ENCODE measurements at places on chromosomes 2 and 18. TPM values are rescaled to one million over a fixed set of nuclear protein-coding genes. Genes with fewer than 3 reads are reported as not detected.

DNA sequence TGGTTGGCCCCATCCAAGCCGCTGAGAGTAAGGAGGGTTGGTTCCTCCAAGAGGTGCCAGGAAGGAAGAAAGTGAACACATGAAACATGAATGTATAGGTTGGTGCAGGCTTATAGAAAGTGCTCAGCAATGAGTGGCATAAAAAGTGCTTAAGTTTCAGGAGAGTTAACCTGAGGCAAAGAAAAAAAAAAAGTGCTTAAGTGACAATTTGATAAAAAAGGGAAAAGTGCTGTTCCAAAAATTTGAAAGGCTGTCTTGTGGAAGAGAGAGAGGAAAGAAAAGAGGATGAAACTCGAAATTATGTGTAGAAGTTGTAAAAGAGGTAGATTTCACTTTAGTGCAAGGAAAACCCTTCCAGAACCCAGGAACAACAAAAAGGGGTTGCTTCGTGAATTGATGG is 85.5 kb upstream of the MAP4K4 start:
- no peaks in the 10 kb centered on the region for H3K4me1 ChIP-seq
- no peak overlapping the region for H3K4me3 ChIP-seq
- H3K27me3 ChIP-seq, result peaks cover 3% of the 10 kb centered on the region
- H3K27ac ChIP-seq, result no peak overlapping the region
- no peak for DNase-seq

DNA sequence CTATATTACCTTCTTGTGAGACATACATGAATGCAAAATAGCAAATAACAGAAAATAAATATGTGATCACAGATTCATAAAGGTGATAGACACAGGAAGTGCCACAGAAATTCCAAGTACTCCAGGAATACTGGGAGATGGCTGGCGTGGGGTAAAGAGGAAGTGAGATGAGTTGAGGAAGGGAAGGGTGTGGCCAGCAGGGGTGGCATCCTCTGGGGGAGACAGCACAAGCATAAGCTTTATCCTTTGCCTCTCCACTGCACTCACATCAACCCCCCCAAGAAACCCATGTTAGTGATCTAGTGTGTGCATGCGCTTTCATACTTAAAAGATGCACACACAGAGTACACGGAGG is 94.8 kb upstream of the B3GNT7 start:
- no peaks in the 10 kb centered on the region for H3K36me3 ChIP-seq
- DNase-seq, result no peak
- no peaks in the 10 kb centered on the region for H3K27me3 ChIP-seq
- no peak overlapping the region for H3K4me3 ChIP-seq
- no peak overlapping the region for H3K27ac ChIP-seq

DNA sequence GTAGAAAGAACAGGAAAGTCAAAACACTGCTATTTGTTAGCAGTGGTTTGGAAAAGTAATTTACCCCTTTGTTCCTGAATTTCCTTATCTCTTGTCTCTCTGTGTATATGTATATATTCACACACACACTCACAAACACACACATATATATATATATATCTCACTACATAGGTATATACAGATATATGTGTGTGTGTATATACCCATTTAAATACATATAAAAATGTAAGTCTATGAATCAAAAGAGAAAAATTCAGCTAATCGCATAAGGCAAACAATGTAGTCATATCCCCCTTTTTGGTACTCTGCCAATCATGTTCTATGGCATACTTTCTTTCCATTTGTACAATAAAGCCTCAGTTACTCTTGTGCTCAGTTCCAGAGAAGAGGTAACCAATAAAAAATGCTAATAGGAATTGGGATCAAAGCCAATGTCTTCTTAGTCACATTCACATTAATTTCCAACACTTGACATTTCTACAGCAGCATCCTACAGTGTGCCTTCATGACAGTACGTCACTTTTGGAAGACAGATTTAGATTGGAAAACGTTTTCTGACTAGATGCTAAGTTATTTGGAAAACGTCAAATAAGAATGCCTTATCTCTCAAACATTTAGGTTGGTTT is 94.6 kb downstream of the MC4R start:
- no peaks in the 10 kb centered on the region for H3K4me1 ChIP-seq
- H3K27me3 ChIP-seq, result no peaks in the 10 kb centered on the region
- DNase-seq, result no peak
- no peak overlapping the region for H3K4me3 ChIP-seq
- H3K27ac ChIP-seq, result no peak overlapping the region

GRCh38 chr2:75287624-75288316 is 88.5 kb upstream of the TACR1 start:
- DNase-seq, result no peak
- H3K27ac ChIP-seq, result no peak overlapping the region
- H3K4me3 ChIP-seq, result no peak overlapping the region
- H3K27me3 ChIP-seq, result no peaks in the 10 kb centered on the region
- no peaks in the 10 kb centered on the region for H3K36me3 ChIP-seq
- H3K4me1 ChIP-seq, result no peaks in the 10 kb centered on the region

GRCh38 chr18:55579501-55580270 is 8.3 kb downstream of the TCF4 start:
- no peak overlapping the region for H3K4me3 ChIP-seq
- no peak overlapping the region for H3K27ac ChIP-seq
- H3K27me3 ChIP-seq, result no peaks in the 10 kb centered on the region
- H3K4me1 ChIP-seq, result no peaks in the 10 kb centered on the region
- no peak for DNase-seq

The COX5B gene
- 197 TPM for total RNA-seq

The IL36RN gene
- not detected for total RNA-seq

- H3K4me3 ChIP-seq, result no peak overlapping the region
- H3K27ac ChIP-seq, result no peak overlapping the region
- H3K27me3 ChIP-seq, result no peaks in the 10 kb centered on the region
- peaks cover 8% of the 10 kb centered on the region for H3K36me3 ChIP-seq
- no peak for DNase-seq
- H3K4me1 ChIP-seq, result no peaks in the 10 kb centered on the region
These were observed 17.6 kb downstream of the IFT172 start for GRCh38 chr2:27471961-27472360.

The IKZF2 gene
- 10.0 TPM for total RNA-seq

The SANBR gene
- total RNA-seq, result 3.7 TPM

GRCh38 chr18:74718312-74718711 is 120.6 kb downstream of the ZNF407 start:
- no peaks in the 10 kb centered on the region for H3K27me3 ChIP-seq
- no peak overlapping the region for H3K4me3 ChIP-seq
- H3K4me1 ChIP-seq, result no peaks in the 10 kb centered on the region
- no peaks in the 10 kb centered on the region for H3K36me3 ChIP-seq

The PKDCC gene
- total RNA-seq, result 0.28 TPM

- no peak overlapping the region for H3K4me3 ChIP-seq
- H3K27ac ChIP-seq, result no peak overlapping the region
- H3K27me3 ChIP-seq, result no peaks in the 10 kb centered on the region
- DNase-seq, result no peak
- H3K36me3 ChIP-seq, result no peaks in the 10 kb centered on the region
These were observed 848.8 kb downstream of the TDRD15 start for GRCh38 chr2:21972586-21972985.

- no peaks in the 10 kb centered on the region for H3K27me3 ChIP-seq
- H3K4me1 ChIP-seq, result no peaks in the 10 kb centered on the region
- H3K4me3 ChIP-seq, result no peak overlapping the region
- DNase-seq, result no peak
- H3K36me3 ChIP-seq, result no peaks in the 10 kb centered on the region
These were observed 41.8 kb downstream of the SLC14A1 start for GRCh38 chr18:45765796-45766195.

DNA sequence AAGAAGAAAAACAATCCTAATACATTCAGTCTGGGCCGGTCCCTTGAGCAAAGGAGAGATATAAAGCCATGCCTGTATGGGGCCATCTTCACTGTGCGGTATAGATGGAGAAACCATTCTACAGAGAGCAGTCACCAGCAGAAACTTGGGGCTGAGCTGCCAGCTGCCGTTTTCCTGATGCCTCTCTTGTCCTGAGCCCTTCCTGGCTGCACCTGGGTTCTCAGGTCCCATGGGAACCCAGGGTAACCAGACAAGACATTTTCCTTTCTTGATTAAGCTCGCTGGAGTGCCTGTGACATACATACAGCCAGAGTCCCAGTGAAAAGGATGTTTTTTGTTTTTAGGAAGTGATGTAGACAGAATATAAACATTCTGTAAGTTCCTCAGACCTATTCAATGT is 5.3 kb upstream of the METTL21A start:
- H3K4me3 ChIP-seq, result no peak overlapping the region
- H3K36me3 ChIP-seq, result no peaks in the 10 kb centered on the region
- H3K4me1 ChIP-seq, result no peaks in the 10 kb centered on the region
- no peak overlapping the region for H3K27ac ChIP-seq

GRCh38 chr2:6755456-6755855 is 110.3 kb downstream of the CMPK2 start:
- no peak for DNase-seq
- no peaks in the 10 kb centered on the region for H3K36me3 ChIP-seq
- H3K4me1 ChIP-seq, result no peaks in the 10 kb centered on the region
- H3K27ac ChIP-seq, result no peak overlapping the region
- no peaks in the 10 kb centered on the region for H3K27me3 ChIP-seq

DNA sequence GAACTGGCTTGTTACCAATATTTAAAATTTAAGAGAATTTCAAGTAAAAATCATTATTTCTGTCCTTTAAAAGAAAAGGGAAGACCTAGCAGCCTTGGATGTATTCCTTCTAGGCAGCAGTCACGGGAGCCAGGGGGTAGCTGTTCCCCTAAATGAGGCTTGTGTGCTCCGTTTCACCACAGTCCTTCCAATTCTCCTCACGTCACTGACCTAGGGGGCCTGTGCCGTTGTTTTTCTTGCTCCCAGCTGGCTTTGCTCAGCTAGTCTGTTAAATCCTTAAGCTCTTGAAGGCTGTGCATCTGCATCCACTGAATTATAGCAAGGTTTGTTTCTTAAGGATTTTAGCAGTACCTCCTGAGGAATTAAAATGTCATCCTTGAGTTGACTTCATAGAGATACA is 9.9 kb downstream of the KLHL23 start:
- no peaks in the 10 kb centered on the region for H3K27me3 ChIP-seq
- H3K4me3 ChIP-seq, result no peak overlapping the region
- H3K4me1 ChIP-seq, result no peaks in the 10 kb centered on the region
- H3K27ac ChIP-seq, result no peak overlapping the region
- no peaks in the 10 kb centered on the region for H3K36me3 ChIP-seq

The WNT6 gene
- 0.42 TPM for total RNA-seq

DNA sequence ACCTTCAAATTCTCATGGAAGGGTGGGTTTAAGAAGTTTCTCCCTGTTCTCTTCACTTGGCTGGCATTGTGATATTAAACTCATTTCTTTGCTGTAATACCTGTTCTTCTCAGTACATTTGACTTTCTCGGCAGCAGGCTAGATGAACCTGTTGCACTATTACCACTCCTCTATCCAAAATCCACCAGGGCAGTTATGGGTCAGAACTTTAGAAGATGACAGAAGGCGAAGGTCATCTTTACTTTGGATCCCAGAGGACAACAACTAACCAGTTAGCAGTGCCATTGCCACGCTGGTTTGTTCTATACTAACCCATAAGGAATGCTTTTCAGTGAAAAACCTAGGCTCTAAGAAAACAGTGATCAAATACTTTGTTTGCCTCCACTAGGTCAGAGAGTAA is 901.0 kb downstream of the TSN start:
- H3K36me3 ChIP-seq, result no peaks in the 10 kb centered on the region
- H3K27me3 ChIP-seq, result no peaks in the 10 kb centered on the region
- H3K4me3 ChIP-seq, result no peak overlapping the region
- DNase-seq, result no peak

GRCh38 chr2:158979772-158980171 is 11.3 kb downstream of the TANC1 start:
- no peak overlapping the region for H3K4me3 ChIP-seq
- no peaks in the 10 kb centered on the region for H3K4me1 ChIP-seq
- H3K36me3 ChIP-seq, result no peaks in the 10 kb centered on the region
- H3K27me3 ChIP-seq, result no peaks in the 10 kb centered on the region

DNA sequence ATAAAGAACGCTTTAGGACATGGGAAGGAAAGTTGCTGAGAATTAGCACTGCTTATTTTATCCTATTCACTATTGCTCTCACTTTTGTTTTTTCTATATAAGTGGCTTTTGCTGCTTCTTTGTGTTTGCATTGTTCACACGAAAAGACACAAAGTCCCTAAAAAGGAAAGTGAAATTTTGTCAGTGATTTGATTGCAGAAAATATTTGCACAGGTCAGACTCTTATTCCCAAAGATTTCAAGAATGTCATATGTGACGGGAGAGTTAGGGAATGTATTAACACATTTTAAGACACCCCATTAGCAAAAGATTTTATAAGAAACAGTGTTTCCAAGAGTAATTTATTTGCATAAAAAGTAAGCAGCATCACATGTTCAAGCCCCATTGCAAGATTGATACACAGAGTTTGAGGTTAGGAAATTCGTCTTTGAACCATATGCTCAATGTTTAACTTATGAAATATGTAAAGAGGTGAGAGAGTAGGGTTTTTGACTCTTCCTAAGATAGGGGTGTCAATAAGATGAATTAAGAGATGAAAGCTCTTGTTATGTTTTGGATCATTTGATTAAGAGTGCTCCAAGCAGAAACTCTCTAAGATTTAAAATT is 57.0 kb downstream of the CCDC102B start:
- no peak for DNase-seq
- H3K27ac ChIP-seq, result no peak overlapping the region
- no peaks in the 10 kb centered on the region for H3K4me1 ChIP-seq
- H3K36me3 ChIP-seq, result no peaks in the 10 kb centered on the region
- H3K4me3 ChIP-seq, result no peak overlapping the region

DNA sequence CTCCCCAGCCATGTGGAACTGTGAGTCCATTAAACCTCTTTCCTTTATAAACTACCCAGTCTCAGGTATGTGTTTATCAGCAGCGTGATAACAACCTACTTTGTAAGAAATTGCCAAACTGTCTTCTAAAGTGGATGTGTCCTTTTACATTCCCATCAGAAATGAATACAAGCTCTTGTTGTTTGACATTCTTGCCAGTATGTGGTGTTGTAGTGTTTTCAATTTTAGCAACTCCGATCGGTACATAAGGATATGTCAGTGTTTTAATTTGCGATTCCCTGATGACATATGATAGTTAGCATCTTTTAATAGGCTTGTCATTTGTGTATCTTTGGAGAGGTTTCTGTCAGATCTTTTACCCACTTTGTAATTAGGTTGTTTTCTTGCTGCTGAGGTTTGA is 1156.3 kb upstream of the CRIM1 start:
- DNase-seq, result no peak
- no peaks in the 10 kb centered on the region for H3K27me3 ChIP-seq
- H3K4me1 ChIP-seq, result no peaks in the 10 kb centered on the region
- no peaks in the 10 kb centered on the region for H3K36me3 ChIP-seq
- H3K27ac ChIP-seq, result no peak overlapping the region
